ENCODE measurements at places on chromosomes 12 and 14.

- DNase-seq, result no peak
Measured at GRCh38 chr12:1496162-1496900, 98.0 kb downstream of the FBXL14 start.

- no peak for DNase-seq
Measured at GRCh38 chr14:51468523-51468922, 183.2 kb upstream of the FRMD6 start.

DNA sequence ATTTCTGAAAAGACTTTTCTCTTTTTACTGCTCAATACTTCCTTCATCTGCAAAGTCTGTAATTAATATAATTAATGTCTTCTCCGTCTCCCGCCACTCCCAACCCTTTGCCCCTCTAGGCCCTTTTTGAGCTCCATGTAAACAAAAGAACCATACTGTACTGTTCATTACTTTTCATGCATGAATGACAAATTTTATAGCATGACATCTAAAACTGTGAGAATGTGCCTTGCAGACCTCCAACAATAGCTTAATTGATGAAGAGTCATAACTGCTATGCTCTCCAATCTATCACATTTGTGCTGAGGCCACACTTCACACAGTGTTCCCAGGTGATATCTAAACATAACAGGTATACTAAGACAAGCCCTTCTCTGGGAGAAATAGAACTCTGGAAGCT is 1122.7 kb upstream of the ATXN7L3B start:
- DNase-seq, result no peak

- DNase-seq, result no peak
Measured at GRCh38 chr12:50515587-50515986, 10.8 kb downstream of the DIP2B start.

GRCh38 chr12:12214635-12215131 is 52.2 kb downstream of the LRP6 start:
- DNase-seq, result no peak

Measured in NCI-H1105 treated with DMSO at 0.1 percent for 48 hours (cell line).